Suprapubic skin (tissue), 4 donors: ENCODE measurements at places on chromosomes 4 and X.
A peak's percentile ranks its signal among the peaks of the same experiment; 100 is the strongest.

- no peaks in the 10 kb centered on the region for H3K27me3 ChIP-seq
- H3K36me3 ChIP-seq = no peaks in the 10 kb centered on the region
- DNase-seq = no peak
- no peak overlapping the region for H3K4me3 ChIP-seq
- no peak overlapping the region for H3K27ac ChIP-seq
Observed at GRCh38 chr4:27210956-27211355, 350.3 kb downstream of the STIM2 start.

DNA sequence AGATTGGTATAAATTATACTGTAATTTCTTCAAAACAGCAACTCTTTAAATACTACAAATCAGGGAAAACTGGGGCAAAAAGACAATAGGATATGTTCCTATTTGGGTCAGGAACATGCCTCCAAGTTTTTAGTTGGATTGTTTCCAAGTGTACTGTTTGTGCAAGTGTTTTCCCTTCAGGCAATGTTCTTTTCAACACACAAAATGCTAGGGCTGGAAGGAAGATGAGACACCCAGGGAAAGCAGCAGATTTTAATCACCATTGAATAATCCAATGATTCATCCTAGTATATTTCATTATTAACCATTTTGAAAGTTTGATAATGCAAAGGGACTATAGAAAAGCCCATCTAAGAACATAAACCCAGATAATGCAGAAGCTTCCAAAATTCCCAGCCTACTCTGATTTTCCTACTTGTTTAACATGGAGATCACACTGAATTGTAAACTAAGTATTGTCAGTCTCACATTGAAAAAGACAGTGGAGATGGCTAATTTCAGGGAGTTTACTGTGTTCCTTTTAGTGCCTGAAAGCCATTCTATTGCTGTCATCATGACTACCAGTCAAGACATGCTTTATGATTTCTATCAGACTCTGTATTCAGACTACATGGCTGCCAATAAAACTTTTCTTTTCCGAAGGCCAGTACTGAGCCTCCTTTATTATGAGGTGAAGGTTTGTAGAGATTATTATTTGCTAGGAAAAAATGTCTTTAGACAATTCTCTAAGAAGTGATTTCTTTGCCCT is 38.6 kb downstream of the COL4A6 start:
- no peaks in the 10 kb centered on the region for H3K4me1 ChIP-seq
- DNase-seq = no peak
- H3K27ac ChIP-seq = no peak overlapping the region
- H3K36me3 ChIP-seq = no peaks in the 10 kb centered on the region

DNA sequence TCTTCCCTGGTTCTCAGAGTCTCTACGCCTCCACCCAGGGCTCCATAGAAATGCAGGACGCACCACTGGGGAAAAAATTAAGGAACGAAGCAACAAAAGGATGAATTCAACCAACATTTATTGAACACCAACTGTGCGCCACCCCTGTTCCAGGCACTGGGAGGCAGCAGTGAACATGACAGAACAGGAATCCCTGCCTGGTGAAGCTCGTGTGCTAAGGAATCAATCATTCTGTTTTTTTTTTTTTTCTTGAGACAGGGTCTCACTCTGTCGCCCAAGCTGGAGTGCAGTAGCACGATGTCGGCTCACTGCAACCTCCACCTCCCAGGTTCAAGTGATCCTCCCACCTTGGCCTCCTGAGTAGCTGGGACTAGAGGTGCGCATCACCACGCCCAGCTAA is 1.9 kb upstream of the FTSJ1 start:
- H3K27me3 ChIP-seq = no peaks in the 10 kb centered on the region
- H3K27ac ChIP-seq = no peak overlapping the region
- no peak for DNase-seq
- H3K4me1 ChIP-seq = peaks cover 11% of the 10 kb centered on the region
- no peak overlapping the region for H3K4me3 ChIP-seq
- no peaks in the 10 kb centered on the region for H3K36me3 ChIP-seq

DNA sequence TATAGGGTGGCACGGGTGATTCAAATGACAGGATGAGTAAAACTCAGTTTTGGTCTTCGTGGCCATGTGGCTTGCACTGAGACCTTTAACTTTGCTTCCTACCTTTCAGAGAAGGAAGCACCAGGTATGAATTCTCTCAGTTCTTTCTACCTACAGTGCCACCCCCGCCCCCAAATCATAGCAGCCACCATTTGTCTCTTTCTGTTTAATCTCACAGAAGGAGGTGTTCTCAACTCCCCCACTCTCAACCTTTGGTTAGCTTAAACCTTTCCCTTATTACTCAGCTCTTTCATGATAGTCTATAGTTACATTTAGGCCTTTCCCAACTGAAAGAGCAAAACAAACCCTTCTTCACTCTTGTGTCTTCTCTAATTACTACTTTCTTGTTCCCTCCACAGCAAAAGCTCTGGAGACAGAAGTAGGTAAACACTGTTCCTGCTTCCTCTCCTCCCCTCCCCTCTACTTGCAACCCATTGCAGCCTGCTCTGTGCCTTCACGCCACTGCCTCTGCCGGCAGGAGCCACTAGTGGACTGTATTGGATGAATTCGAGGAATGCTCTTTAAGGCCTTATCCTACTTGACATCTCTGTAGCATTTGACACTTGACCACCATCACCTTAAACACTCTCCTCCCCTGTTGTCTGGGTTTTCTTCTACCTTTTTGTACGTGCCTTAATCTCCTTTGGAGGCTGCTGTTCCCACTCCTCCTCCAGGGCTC is 123.7 kb downstream of the AFF1 start:
- no peak overlapping the region for H3K27ac ChIP-seq
- H3K4me1 ChIP-seq = peaks cover 81% of the 10 kb centered on the region
- H3K27me3 ChIP-seq = no peaks in the 10 kb centered on the region
- H3K36me3 ChIP-seq = peaks cover 4% of the 10 kb centered on the region
- H3K4me3 ChIP-seq = no peak overlapping the region

DNA sequence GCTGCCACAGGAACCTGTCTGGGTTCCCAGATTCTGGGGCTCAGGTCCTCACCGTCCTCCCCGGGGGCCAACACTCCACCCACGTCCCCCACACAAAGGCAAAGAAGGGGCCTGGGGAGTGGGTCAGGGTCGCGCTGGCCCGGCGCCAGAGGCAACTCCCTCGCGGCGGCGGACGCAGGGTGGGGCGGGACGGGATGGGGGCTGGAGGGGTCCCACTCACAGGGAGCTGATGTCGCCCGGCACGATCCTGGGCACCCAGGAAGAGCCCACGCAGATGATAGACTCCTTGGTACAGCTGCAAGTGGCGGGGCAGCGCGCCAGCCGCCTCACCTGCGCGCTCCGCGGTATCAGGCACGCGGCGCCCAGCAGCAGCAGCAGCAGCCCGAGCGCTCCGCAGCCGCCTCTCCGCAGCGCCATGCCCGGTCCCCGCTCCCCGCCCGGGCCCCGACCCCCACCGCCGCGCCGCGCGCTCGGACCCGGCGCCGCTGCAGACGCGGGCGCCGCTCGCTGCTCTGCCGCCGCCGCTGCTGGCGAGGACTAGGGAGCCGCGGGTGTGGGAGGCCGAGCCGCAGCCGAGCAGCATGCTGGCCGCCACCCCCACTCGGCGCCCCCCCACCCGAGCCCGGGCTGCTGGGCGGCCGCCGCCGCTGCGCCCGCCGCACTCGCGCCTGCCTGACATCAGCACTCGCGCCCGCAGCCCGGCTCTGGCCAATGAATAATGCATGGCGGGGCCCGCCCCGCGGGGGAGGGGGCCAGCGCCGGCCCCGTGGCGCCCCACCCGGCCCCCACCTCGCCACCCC is at the start of gene LGI2:
LGI2 (minus strand) TSS at position 670 of the 800 bp plus-strand sequence; CDS start at position 417, 253 bp downstream.
- no peaks in the 10 kb centered on the region for H3K36me3 ChIP-seq
- H3K27me3 ChIP-seq = peaks cover 12% of the 10 kb centered on the region
- DNase-seq = no peak
- peaks cover 19% of the 10 kb centered on the region for H3K4me1 ChIP-seq
- no peak within 1 kb of the TSS for H3K27ac ChIP-seq
- peak within 1 kb of the TSS; percentile 64 for H3K4me3 ChIP-seq

GRCh38 chr4:41214136-41214824 is at the start of gene APBB2:
Gene APBB2, minus strand, starts transcription at chr4:41214542. Its CDS starts 181,288 bp downstream, at chr4:41033254.
- DNase-seq = peak; percentile 94
- peak within 1 kb of the TSS; percentile 97 for H3K4me3 ChIP-seq
- peaks cover 42% of the 10 kb centered on the region for H3K4me1 ChIP-seq
- peak within 1 kb of the TSS; percentile 91 for H3K27ac ChIP-seq
- no peaks in the 10 kb centered on the region for H3K36me3 ChIP-seq
- H3K27me3 ChIP-seq = no peaks in the 10 kb centered on the region

DNA sequence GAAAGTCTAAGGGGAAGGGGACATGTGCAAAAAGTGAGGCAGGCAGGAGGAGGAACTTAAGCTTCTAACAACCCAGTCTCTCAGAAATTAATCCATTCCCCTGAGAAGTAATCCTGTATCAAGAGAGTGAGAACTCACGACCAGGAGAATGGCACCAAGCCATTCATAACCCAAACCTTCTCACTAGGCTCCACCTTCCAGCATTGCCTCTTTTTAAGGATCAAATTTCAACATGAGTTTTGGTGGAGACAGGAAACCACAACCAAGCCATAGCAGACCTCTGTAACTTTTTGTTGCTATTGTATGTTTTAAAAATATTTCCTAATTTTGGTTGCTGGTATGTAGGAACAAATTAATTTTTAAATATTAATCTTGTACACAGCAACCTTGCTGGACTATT is 32.8 kb downstream of the PASD1 start:
- H3K4me3 ChIP-seq = no peak overlapping the region
- no peaks in the 10 kb centered on the region for H3K36me3 ChIP-seq
- no peaks in the 10 kb centered on the region for H3K4me1 ChIP-seq
- no peak overlapping the region for H3K27ac ChIP-seq

- H3K36me3 ChIP-seq = peaks cover 71% of the 10 kb centered on the region
- no peaks in the 10 kb centered on the region for H3K27me3 ChIP-seq
- H3K4me1 ChIP-seq = peaks cover 15% of the 10 kb centered on the region
- no peak for DNase-seq
- no peak overlapping the region for H3K4me3 ChIP-seq
Observed at GRCh38 chr4:960636-961350, 12.6 kb downstream of the DGKQ start.
